HFFc6 (cell line): ENCODE measurements at places on chromosomes 2 and 18. TPM values are rescaled to one million over a fixed set of nuclear protein-coding genes. Genes with fewer than 3 reads are reported as not detected.
A peak's percentile ranks its signal among the peaks of the same experiment; 100 is the strongest.

- peak; percentile 86 for DNase-seq
Observed at GRCh38 chr18:12621742-12622306, 36.1 kb downstream of the SPIRE1 start.

MC5R gene
- not detected in 3 replicates for total RNA-seq

DNA sequence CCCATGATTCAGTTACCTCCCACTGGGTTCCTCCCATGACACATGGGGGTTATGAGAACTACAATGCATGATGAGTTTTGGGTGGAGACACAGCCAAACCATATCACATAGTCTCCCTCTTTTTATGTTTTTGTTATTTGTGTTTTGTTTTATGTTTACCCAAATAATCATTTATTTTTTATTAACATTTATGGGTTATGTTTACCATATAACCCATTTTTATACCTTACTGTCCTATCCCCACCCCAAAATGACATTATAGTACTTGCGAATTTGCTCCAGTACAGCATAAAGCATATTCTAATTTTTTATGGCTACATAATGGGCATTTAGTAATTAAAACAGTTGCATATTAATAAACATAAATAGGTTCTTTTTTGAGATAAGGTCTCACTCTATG is 61.9 kb upstream of the TTC27 start:
- DNase-seq: no peak

CBLN2 gene
- not detected in 3 replicates for total RNA-seq

GRCh38 chr2:105886687-105887086 is 142.0 kb downstream of the NCK2 start:
- no peak for DNase-seq

- DNase-seq: no peak
Observed at GRCh38 chr2:206462240-206462854, 19.0 kb downstream of the ADAM23 start.

DSC3 gene
- not detected in 3 replicates for total RNA-seq

GRCh38 chr2:78023356-78023755 is 501.2 kb upstream of the LRRTM4 start:
- no peak for DNase-seq

COL4A4 gene
- total RNA-seq: 0.03 and 0.08 TPM in 2 replicates

DNA sequence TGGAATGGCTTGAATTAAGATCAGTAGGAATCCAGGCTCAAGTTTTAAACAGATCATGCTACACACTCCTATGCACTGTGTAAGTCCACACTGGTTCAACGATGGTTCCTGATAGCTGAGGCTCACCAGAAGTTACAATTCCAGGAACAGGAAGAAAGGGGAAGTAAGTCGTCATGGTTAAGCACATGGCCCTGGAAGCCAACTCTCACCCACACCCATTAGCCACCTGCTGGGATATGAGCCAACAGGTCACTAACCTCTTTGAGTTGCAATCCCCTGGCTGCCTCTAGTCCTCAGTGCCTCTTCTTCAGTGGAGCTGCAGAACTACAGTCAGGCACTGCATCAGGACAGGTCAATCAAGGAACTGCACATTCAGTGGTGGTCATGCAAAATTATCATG is 133.5 kb downstream of the TMEM182 start:
- DNase-seq: no peak

- no peak for DNase-seq
Observed at GRCh38 chr2:235005603-235006259, 53.9 kb downstream of the SH3BP4 start.

- no peak for DNase-seq
Observed at GRCh38 chr2:186440506-186440905, 45.6 kb upstream of the ZC3H15 start.

DNA sequence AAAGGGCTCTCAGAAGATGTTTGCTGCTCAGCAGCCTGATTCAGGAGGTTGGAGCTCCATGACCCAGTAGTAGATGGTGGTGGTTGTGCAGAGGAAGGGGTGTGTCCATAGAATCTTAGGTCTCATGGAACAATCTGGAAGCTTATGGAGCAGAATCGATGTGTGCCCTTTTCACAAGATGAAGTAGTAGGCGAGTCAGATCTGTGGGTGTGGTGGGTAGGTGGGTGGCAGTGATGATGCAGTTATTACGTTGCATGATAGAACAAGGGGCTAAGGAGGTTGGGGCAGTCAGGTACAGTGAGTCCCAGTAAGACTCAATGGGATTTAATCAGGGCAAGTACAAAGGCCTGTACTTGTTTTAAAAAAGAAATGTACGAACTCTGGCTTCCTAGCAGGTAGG is 9.1 kb downstream of the TET3 start:
- DNase-seq: no peak

- no peak for DNase-seq
Observed at GRCh38 chr18:32906506-32907310, 133.9 kb upstream of the KLHL14 start.

DNA sequence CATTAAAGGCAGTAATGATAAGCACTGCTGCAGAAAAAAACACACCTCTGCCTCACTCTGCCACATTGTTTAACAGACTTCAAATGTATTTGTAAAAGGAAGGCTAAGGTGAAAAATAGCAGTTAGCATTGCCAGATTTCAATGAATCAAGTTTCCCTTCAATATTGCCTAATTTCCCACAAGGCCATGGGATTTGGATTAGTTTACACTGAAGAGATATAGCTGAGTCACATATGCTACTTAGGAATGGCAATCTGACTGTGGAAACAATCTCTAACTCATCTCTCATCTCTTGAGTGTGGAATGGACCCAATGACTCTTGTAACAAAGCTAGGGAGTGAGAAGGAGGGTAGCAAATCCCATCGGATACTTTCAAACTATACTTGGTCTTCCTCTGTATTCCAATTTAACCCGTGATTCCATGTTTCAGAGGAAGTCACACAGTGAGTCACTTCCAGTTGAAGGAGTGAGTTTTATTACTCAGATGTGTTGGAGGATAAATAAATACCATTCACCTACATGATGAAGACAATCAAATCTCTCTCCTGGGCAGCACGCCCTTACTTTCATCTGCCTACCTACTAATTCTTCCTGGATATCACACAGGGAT is 5.1 kb downstream of the B4GALT6 start:
- DNase-seq: no peak

DNA sequence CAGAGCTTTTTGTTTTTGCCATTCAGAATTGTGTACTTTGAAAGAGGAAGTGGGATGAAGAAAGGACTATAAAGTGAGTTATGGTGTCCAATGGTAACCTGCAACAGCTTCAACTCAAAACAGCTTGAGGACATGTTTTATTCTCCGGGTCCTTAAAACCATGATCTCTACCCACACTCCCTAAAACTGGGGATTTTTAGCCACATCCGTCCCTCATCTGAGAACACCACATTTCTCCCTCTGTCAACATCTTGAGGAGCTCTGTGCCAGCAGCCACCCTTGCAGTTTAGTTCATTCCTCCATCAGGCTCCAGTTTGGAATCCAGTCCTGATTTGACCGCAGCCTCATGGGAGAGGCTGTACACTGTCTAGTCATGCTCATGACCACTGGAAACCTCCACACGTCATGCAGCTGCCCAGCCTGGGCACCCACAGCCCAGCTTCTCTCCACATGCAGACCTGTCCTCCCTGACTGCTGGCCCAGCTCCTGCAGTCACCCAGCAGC is 62.6 kb downstream of the C18orf63 start:
- DNase-seq: no peak

SLC30A3 gene
- total RNA-seq: not detected in 3 replicates

GRCh38 chr2:29774624-29775023 is 146.8 kb downstream of the ALK start:
- DNase-seq: no peak

DNA sequence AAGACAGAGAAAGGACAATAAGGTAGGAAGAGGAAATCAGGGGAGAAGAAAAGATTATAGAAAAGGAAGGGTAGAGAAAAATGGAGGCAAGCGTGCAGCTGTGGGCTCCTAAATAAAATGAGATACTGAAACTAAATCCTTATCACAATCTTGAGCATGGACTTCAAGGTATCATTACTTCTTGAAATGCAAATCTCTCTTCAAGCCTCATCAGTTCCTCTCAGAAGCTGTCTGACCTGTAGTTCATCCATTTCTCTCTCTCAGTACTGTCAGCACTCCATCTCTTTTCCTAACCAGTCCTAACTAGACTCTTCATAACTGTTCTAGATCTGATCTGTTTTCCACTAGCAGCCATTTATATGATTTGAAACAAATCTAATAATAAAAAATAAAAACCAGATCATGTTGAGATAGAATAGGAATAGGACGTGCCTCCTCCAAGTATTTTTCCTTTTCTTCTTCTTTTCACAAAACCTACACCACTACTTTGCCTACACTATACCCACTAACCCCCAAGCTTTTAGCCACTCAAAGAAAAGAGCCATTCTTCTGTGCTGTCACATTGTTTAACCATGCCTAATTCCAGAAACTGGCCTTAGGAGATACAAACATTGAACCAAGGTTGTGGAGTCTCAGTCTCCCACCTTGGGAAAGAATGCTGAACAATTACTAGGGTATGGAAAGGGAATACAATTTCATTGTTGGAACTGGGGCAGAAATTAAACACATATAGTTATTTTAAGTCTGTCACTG is 21.1 kb downstream of the BABAM2 start:
- no peak for DNase-seq

- no peak for DNase-seq
Observed at GRCh38 chr2:162343492-162343823, 474 bp upstream of the GCA start.

DNA sequence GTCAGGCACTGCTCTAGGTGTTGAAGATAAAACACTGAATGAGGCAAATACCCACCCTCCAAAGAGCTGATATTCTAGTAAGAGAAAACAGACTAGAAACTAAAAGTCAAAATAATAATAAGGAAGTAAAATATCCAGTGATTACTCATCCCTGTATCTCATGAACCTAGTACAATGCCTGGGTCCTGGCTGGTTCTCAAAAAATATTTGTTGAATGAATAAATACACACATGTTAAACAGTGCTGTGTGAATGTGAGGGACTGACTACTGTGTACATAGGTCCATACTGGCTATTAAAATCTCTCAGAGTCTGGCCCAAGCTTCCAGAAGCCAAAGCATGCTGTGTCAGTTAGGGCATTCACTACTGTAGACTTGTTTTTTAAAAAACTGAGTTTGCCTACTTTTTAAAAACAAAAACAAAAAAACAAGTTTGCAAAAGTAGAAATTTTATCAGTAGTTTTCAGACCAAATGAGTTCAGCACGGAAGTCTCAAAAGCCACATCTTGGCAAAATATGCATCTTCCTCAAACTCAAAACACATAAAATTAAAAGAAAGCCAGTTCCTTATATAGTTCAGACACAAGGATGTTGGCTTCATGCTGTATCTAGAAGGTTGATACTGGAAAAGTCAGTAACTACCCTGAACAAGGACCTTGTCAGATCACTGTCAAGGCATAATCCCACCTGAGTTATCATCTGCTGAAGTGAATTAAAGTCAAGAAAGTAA is 136.2 kb downstream of the THADA start:
- peak; percentile 61 for DNase-seq

DNA sequence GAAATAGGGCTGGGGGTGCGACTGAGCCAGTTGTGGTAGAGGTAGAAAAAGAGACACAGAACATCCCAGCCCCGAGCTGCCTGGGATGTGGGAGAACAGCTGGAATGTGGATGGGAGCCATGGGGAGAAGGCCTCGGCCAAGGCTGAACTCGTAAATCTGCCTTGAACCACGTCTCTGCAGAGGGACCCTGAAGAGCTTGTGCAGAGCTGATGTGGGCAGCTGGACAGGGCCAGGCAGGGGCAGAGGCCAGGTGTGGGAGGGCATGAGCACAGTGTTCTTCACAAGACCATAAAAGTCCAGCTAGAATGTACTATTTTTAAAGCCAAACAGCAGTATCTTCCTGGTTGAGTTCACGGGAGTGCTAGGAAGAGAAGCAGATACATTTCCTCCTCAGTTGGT is 5.7 kb downstream of the TCF23 start:
- no peak for DNase-seq
